ENCODE measurements at places on chromosomes 1 and 21.
A peak's percentile ranks its signal among the peaks of the same experiment; 100 is the strongest.

- DNase-seq = no peak
Observed at GRCh38 chr1:119779869-119780356, 11.2 kb upstream of the HMGCS2 start.

DNA sequence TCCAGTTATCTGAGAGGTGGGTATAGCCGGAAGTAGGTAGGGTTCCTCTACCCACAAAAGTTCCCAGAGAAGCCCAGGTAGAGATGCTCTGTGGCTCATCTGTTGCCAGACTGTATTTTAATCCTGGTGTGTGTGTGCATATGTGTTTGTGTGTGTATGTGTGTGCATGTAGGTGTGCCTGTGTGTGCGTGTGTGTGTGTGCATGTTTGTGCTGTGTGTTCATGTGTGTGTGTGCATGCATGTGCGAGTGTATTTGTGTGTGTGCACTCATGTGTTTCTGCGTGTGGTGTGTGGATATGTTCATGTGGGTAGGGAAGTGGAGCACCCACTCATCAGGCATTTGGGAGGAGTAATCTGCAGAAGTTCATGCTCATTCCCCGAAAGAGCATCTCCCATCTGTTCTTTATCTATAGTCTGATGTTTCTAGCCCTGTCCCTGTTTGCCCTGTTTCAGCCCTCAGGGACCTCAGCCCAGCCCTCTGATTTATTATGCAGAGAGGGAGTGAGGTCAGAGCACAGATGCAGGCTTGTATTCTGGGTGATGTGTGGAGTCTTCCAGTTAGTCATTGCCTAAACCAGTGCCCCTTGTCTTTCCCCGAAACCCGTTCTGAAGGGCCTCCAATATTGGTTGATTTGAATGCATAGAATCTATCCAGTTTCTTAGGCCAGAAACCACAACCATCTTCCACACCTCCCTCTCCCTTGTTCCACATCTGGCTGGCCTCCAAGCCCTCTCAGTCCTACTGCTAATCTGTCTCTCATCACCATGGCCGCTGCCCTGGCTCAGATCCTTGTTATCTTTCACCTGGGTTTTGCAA lies 69.1 kb downstream of the DISC1 start:
- DNase-seq = no peak

GRCh38 chr1:30763651-30764248 lies 6.2 kb upstream of the LAPTM5 start:
- no peak for DNase-seq

GRCh38 chr1:40151457-40152079 lies 9.6 kb upstream of the RLF start:
- DNase-seq = no peak

DNA sequence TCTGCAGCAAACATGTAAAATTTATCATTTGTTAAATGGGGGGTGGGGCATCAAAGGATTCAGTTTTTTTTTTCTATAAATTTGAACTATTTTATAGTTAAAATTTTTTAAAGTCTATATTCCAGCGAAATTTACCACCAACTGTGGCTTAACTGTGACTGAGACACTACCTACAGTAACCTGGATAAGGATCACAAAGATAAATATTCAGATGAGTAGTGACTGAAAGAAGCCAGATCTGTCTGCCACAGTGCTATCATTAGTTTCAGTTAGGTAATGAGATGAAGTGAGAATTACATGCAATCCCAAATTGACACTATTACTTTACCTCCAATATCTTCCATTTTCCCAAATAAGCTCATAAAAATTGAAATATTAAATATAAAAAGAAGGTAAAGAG lies 5.4 kb downstream of the SPATA6 start:
- DNase-seq = no peak

- DNase-seq = peak; percentile 48
Observed at GRCh38 chr1:224430511-224431113, 4.0 kb downstream of the WDR26 start.

DNA sequence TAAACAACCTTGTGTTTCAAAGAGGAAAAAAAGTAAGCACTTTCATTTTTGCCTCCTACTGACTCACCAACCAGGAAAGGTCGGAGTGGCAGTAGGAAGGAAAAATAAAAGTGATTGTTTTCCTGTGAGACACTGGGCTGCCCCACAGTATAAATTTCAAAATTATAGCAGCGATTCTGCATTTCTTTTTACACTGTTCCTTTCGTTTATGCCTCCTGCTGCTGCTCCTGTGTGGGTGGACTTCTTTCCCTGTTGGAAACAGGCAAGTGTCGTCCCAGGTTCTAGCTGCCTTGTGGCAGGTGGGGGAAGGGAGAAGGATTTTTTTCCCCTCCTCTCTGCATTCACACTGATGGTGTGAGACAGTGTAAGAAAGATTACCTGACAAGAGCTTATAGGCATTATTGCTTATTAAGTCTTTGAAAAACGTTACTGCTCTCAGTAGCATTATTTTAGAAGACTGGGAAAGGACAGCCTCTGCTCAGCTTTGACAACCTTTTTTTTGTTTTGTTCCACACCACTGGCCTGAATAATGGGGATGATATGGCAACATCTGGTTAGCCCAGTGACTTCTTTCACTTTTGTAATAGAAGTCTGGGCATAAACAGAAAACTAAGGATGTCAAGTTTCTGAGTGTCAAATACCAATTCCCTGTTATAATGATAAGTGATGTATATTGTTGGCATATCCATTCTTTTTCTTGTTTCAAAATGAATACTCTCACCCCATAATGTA lies 77.9 kb downstream of the NEK7 start:
- DNase-seq = no peak

Data from HS-27A (cell line).